NCI-H1092 treated with DMSO at 0.1 percent for 48 hours (cell line): ENCODE measurements at places on chromosomes 7 and 10.

GRCh38 chr10:30028006-30028737, 31.2 kb downstream of the JCAD start:
- DNase-seq: no peak

- peak; percentile 58 for DNase-seq
These were observed 1.1 kb upstream of the HOXA1 start for GRCh38 chr7:27096768-27097514.

DNA sequence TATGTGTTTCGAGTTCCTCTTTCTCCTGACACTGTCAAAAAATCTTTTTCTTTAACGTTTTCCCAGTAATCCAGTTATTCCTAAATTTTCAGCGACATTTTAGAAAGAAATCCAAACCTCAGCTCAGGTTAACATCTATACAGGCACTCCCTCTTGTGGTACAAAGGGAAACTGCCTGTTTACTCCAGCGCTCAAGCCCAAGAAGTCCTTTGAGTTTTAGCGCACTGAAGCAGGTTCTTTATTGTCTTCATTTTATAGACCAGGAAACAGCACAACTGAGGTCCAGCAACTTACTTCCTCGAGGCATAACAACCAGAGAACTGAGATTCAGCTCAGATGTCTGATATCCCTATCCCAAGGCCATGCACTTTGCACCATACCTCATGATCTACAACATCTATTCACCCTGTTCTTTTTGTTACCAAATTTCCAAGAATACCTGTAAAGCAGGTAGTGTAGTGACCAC, 287.2 kb upstream of the MKLN1 start:
- peak; percentile 69 for DNase-seq

- DNase-seq: no peak
These were observed 25.8 kb downstream of the EMX2 start for GRCh38 chr10:117568334-117568733.

- no peak for DNase-seq
These were observed 9.1 kb downstream of the TECPR1 start for GRCh38 chr7:98242934-98243333.

DNA sequence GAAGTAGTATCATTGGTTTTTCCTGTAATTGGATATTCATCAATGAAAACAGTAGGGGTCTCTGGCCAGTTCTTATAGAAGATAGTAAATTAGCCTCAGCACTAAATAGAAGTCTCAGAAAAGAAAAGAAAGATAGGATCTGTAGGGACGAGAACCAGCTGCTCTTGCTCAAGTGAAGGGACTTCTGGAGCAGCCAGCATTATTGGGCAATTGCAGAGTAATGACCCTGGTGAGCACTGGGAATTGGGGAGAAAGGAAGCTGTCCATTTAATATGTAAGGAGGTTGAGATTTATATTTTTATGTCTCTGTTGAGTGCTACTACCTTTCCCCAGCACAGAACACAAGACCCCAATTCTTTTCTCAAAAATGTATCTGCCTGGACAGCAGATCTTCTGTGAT, 61.2 kb upstream of the WNT16 start:
- DNase-seq: no peak

DNA sequence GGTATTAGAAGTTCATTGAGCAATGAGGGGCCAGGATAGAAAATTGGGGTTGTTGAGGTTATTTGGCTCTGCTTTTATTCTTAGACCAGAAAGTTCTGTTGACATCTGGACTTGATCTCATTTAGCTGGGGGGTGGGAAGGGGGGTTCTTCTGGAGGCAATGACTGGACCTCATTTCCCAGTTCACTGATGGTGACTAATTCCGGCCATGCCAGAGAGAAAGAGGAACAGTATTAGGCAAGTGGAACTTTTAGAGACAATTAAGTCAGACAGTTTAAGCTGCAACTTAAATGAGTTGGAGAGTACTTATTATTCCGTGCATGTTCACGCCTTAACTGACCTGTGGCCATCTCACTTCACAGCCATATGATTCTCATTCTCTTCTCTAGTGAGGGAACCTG, 512.5 kb downstream of the REEP3 start:
- DNase-seq: no peak

DNA sequence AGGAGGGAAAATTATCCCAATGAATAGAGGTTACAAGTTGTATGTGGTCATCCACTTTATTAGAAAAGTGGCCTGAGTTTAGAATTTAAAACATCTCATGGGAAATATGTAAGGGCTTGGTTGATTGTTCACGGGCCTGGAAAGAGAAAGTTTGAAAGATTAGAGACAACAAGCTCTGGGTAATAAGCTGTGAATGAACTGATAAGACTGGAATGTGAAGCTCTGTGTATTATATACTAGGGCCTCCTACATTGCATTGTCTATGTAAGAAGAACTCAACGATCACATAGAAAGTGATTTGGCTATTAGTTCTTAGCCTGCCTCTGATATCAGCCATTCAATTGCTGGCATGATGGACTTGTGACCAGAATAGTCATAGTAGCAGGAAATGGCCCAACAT, 199.2 kb upstream of the MAGI2 start:
- no peak for DNase-seq

DNA sequence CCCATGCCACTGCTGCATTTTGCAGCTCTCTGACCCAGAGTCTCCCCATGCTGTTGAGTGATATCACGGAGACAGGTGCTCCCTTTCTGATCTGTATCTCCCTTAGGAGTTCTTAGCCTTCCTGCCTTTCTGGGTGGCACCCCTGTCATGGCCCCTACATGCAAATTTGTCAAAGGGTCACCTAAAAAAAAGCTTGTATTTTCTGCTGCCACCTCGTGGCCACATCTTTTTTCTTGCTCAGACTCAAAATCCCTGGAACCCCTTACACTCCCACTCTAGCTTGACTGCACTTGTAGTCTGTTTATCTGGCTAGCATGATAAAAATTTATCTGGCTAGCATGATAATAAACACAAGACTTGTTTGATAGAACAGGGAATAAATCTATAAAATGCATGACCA, 809.1 kb downstream of the SORCS1 start:
- no peak for DNase-seq

DNA sequence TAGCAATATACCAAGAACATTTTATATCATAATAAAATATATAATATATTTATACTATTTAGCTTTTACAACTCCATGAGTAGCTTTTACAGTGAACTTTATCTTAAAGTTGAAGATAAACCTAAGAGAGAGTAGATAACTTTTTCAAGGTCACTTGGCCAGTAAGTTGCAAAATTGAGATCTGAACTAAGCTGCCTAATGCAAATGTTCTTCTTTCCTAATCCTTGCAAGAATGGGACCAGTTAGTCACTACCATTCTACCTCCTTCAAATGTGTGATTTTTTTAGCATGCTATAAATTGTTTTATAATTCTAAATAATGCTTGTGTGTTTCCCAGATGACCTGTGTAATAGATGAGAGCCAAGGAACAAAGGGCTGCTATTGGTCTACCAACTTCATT, 47.8 kb downstream of the CH25H start:
- DNase-seq: no peak

- no peak for DNase-seq
These were observed 28.2 kb downstream of the IL2RA start for GRCh38 chr10:6033954-6034353.

- DNase-seq: no peak
These were observed 175.0 kb downstream of the OTUD1 start for GRCh38 chr10:23613900-23614299.

DNA sequence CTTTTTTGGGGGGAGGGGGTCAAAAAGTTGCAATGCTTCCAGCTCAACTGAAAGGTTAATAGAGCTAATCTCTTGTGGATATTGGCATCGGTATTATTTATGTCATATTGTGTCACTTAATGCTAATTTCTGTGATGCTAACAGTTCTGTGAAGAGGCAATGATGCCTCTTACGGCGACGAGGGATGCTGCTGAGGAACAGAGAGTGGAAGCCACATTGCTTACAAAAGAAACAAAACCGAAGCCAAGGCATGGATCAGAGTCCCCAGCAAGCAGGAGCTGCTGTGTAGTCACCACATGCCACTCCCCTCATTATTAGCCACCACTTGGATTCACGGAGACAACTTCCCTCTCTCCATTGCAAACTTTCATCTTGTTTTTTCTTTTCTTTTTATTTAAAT, 536.5 kb upstream of the MGMT start:
- no peak for DNase-seq

DNA sequence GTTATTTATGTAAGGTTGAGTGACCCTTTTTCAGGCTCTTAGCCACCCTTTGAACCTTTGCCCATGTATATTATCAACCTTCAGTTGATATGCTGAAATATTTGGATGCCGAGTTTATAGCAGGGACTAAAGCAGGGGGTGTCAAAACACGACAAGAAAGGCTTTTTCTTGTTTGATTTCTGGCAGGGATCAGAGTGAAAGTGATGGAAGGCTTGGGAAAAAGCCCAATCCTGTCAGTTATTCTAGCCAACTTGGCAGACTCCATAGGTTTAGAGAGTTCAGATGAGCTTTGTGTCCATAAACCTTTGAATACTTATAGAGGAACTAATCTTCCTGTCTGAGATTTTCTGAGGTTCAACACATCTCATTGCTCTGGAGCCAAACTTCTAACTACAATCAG, 47.5 kb downstream of the INHBA start:
- DNase-seq: no peak

GRCh38 chr10:110069502-110069982, 61.8 kb downstream of the ADD3 start:
- DNase-seq: no peak

DNA sequence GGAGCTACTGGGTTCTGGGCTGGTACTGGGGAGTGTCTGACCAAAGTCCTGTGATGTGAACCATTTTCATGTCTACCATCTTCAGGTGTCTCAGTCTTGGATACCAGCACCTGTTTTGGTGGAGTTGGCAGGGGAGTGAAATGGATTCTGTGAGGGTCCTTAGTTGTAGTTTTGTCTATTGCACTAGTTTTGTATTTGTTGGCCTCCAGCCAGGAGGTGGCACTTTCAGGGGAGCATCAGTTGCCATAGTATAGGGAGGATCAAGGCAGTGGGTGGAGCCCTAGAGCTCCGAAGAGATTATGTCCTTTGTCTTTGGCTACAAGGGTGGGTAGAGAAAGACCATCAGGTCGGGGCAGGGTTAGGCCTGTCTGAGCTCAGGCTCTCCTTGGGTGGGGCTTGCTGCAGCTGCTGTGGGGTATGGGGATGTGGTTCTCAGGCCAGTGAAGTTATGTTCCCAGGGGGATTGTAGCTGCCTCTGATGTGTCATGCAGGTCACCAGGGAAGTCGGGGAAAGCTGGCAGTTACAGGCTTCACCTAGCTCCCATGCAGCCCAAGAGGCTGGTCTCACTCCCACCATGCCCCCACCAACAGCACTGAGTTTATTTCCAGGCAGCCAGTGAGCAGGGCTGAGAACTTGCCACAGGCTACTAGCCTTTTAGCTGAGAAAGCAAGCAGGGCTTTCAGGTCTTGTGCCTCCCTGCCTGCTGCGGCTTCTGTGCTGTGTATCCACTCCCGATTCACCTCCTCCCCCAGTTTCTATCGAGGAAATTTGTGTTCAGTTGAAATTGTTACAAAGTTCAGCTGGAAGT, 153.1 kb downstream of the ZNF365 start:
- no peak for DNase-seq

DNA sequence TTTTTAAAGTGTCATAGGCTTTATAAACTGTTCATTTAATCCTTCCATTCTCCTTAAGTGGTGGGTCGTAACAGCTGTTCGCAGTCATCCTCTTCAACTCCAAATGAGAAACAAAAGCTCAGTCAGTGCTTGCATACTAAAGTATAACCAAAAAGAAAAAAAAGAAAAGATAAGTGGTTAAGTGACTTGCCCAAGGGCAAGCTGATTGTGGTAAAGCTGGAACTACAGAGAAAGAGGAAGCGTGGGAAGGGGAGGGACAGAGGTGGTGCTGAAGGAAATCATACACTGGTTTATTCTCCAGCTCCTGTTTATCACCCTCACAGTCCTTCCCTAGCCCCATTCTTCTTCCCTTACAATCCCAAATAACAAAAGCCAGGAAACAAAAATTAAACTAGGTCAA, 29.6 kb downstream of the IDE start:
- DNase-seq: no peak

- DNase-seq: no peak
These were observed 64.0 kb downstream of the ERCC6 start for GRCh38 chr10:49474901-49475300.

DNA sequence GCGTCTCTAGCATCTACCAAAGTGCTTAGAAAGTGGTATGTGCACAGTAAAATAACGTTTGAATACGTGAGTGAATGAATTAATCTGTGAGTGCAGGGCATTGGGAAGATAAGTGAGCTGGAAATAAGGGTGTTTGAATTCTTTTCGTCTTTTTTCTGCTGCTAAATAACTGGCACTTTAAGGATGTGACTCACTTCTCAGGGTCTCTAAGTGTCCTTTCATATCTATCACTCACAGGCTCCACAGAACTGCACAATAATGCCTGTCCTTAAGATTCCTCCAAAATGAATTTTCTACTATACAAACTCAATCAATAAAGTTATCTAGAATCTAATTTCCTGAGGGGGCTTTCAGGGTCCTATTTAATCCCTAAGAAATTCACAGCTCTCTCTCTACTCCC, 3.2 kb upstream of the DGKB start:
- DNase-seq: peak; percentile 70

GRCh38 chr10:90884431-90884830, 12.7 kb downstream of the RPP30 start:
- DNase-seq: no peak

DNA sequence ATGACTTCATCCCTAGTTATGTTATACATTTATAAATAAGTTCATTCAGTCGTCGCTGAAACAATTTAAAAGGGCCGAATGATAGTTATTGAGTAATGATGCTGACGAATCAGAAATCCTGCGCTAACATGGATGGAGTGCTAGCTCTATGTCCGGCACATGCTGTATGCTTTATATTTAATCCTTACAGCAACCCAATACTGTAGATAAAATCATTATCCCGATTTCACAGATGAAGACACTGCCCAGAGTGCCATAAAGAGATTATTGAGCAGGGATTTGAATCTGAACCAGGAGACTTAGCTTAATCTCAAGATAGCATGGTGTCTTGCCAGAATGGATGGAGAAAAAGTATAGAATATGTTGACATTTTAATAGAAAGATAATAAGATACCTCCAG, 1.1 kb upstream of the ICA1 start:
- no peak for DNase-seq

DNA sequence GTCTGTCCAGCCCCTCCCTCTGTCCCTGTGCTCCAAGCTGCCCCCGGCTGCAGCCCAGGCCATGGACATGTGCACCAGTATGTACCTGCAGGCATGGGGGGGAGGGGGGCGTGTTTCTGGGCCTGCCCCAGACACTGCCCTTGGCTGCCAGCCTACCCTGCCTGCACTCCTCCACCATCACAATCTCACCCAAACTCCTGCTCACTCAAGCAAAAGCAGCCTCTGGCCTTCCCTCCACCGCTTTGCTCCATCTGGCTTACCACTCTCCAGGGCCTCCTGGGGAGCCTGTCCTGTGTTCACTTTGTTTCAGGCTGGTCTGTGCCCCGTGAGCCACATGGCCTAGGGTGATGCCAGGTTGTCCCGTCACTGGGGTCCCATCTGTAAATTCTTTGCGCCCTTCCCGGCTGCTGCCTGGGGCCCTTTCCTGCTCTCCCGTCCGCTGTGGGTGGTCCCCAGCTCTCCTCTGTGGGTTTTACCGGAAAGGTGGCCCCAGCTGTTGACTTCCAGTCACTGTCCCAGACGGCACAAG, 33.3 kb upstream of the PPIF start:
- no peak for DNase-seq
